ENCODE measurements at places on chromosomes 6 and 20. TPM values are rescaled to one million over a fixed set of nuclear protein-coding genes. Genes with fewer than 3 reads are reported as not detected.

Gene PSORS1C1
- 9.4 TPM for total RNA-seq

Gene CBLN4
- total RNA-seq, result not detected

Gene THBD
- total RNA-seq, result 146 TPM

Gene SIRPG
- not detected for total RNA-seq

DNA sequence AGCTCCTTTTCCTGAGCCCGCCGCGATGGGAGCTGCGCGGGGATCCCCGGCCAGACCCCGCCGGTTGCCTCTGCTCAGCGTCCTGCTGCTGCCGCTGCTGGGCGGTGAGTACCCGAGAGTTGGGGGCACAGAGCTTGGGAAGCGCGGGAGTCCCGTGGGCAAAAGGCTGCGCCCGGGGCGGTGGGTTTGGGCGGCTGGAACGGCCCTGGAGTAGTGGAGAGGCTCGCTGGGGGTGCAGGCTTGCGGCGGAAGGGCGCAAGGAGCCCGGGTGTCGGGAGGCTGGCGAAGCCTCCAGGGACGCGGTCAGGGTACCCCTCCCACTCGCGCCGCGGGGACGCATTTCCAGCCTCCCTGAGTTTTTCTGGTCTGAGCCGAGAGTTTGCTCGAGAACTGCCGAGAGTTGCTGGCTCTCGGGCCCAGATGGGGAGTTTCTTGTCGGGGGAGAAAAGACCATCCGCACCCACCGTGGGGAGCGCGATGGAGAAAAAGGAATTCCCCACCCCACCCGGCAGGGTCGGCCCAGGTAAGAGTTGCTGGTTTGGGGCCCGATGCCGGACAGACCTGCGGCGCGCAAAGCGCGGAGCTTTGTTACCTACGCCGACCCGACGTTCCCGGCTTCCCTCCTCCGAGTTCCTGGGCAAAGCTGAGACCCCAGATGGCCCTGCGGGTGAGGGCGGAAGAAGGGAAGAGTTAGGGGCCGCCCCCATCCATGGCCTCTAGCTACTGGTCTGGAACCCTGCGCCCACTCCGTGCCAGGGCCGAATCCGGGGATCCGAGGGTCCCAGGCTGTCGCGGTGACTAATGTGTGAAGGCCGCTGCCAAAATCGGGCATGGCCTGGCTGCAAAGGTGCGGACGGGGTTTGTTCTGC is 584 bp downstream of the PTK7 start:
- DNase-seq, result peak; percentile 77
- H3K4me1 ChIP-seq, result peaks cover 11% of the 10 kb centered on the region
- H3K27me3 ChIP-seq, result no peaks in the 10 kb centered on the region
- peak overlapping the region; percentile 86 for H3K27ac ChIP-seq
- no peaks in the 10 kb centered on the region for H3K36me3 ChIP-seq
- H3K4me3 ChIP-seq, result peak overlapping the region; percentile 66

- no peaks in the 10 kb centered on the region for H3K27me3 ChIP-seq
- H3K27ac ChIP-seq, result peak overlapping the region; percentile 95
- H3K4me3 ChIP-seq, result peak overlapping the region; percentile 98
- DNase-seq, result peak; percentile 96
These were observed 562 bp downstream of the TFEB start for GRCh38 chr6:41734666-41735426.

DNA sequence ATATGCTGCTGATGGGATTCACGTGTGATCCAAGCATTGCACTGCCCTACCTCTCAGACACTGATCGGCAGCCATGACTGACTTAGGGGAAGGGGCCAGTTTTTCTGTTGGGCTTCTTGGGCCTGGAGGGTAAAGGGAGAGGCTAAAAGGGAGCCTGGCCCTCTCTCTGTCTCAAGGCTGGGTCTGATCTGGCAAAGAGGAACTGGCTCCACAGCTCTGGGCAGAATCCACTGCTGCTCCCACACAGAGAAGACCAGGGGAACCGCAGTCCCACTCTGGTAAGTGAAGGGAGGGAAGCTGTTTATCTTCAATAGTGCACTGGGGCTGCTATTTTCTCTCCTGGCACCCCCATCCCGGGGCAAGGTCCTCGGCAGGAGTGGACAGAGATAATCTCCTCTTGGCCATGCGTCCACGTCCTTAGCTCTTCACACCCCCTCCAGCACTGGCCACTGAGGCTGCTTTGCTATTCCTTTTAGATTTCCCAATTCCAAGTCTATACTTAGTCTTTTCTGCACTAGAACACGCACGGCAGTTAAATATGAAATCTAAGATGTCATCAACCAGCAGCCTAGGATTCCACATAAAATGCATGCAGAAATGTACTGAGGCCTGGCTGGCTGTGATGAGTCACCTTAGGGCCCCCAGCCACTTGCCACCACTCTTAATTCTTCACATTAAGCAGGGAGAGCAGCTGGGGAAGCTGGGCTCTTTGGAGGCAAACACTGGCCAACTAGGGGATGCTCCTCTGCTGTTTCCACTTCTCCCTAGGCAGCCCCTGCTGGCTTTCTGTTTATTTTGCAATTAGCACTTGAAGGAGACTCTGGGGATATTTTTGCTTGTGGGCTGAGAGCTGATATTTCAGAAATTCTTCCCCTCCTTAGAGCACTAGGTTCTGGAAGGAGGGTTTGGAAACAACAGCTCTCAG is 87.8 kb upstream of the ARMC2 start:
- no peak overlapping the region for H3K4me3 ChIP-seq
- no peaks in the 10 kb centered on the region for H3K4me1 ChIP-seq
- no peaks in the 10 kb centered on the region for H3K36me3 ChIP-seq
- no peak for DNase-seq
- no peaks in the 10 kb centered on the region for H3K27me3 ChIP-seq

DNA sequence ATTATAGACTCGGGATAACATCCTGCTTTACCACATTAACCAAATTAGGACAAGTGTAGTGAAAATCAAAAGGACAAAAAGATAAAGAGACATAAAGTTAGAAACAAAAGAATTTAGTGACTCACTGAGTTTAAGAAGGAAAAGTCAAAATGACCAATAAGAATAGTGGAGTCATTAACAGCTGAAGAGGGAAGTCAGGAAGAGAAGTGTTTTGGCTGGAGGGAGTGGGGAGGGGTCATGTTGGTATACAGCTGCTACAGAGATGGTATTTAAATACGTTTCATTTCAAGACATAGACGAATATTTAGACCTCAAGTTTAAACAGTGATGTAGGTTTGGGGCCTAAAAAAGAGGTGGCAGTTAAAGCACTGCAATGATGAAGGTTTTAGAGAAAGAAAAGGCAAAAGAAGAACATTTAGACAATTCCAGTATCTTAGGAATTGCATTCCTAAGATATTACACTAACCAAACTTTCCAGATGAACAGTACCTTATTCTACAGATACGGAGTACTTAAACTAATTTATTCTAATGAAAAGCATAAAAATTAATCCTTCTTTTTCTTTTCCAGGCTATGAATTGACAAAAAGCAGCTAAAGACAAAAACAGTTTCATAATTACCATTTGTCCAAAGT is 10.6 kb downstream of the FKBP5 start:
- DNase-seq, result no peak
- no peak overlapping the region for H3K4me3 ChIP-seq
- peaks cover 32% of the 10 kb centered on the region for H3K4me1 ChIP-seq
- H3K27me3 ChIP-seq, result no peaks in the 10 kb centered on the region
- peaks cover 11% of the 10 kb centered on the region for H3K36me3 ChIP-seq

GRCh38 chr20:35433337-35433736 is 4.7 kb downstream of the GDF5 start:
- DNase-seq, result no peak
- H3K36me3 ChIP-seq, result no peaks in the 10 kb centered on the region
- H3K4me1 ChIP-seq, result peaks cover 6% of the 10 kb centered on the region
- H3K27ac ChIP-seq, result no peak overlapping the region

GRCh38 chr6:165886169-165886568 is 223.1 kb upstream of the PDE10A start:
- H3K4me3 ChIP-seq, result no peak overlapping the region
- DNase-seq, result no peak
- no peaks in the 10 kb centered on the region for H3K27me3 ChIP-seq
- H3K27ac ChIP-seq, result no peak overlapping the region
- H3K36me3 ChIP-seq, result no peaks in the 10 kb centered on the region

- DNase-seq, result no peak
- no peak overlapping the region for H3K4me3 ChIP-seq
- no peaks in the 10 kb centered on the region for H3K27me3 ChIP-seq
- no peak overlapping the region for H3K27ac ChIP-seq
- H3K36me3 ChIP-seq, result no peaks in the 10 kb centered on the region
These were observed 21.7 kb upstream of the FAM217A start for GRCh38 chr6:4100655-4101054.

- peaks cover 28% of the 10 kb centered on the region for H3K4me1 ChIP-seq
- no peaks in the 10 kb centered on the region for H3K36me3 ChIP-seq
- H3K27ac ChIP-seq, result peak overlapping the region; percentile 56
- peak; percentile 87 for DNase-seq
- no peaks in the 10 kb centered on the region for H3K27me3 ChIP-seq
- no peak overlapping the region for H3K4me3 ChIP-seq
These were observed 58.6 kb upstream of the SNX9 start for GRCh38 chr6:157764178-157765068.

- no peak overlapping the region for H3K27ac ChIP-seq
- no peak overlapping the region for H3K4me3 ChIP-seq
- no peaks in the 10 kb centered on the region for H3K36me3 ChIP-seq
- H3K4me1 ChIP-seq, result no peaks in the 10 kb centered on the region
- H3K27me3 ChIP-seq, result no peaks in the 10 kb centered on the region
These were observed 73.3 kb upstream of the SASH1 start for GRCh38 chr6:148269386-148269785.

All from upper lobe of left lung (tissue), 6 donors.